ENCODE measurements at places on chromosomes 12 and 14. TPM values are rescaled to one million over a fixed set of nuclear protein-coding genes. Genes with fewer than 3 reads are reported as not detected.

GRCh38 chr12:74985293-74985985 lies 224.2 kb downstream of the KCNC2 start:
- DNase-seq = no peak

DNA sequence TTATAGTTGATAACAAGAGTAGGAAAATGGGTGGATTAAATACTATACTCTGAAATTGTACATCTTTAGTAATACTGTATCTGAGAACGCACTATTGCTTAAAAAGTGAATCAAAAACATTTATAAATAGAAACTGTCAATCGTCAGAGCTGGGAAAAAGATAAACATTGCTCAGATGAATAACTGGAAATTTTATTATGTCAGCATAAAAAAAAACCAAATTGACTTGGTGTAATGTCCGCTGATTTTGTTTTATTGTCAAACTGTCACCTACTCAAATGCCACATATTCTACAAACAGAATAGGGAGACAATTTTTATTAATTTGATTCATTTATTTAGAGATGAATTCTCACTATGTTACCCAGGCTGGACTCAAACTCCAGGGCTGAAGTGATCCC lies 109.3 kb upstream of the TMTC1 start:
- DNase-seq = no peak

- DNase-seq = no peak
Measured at GRCh38 chr12:90808568-90808967, 146.4 kb downstream of the CCER1 start.

DNA sequence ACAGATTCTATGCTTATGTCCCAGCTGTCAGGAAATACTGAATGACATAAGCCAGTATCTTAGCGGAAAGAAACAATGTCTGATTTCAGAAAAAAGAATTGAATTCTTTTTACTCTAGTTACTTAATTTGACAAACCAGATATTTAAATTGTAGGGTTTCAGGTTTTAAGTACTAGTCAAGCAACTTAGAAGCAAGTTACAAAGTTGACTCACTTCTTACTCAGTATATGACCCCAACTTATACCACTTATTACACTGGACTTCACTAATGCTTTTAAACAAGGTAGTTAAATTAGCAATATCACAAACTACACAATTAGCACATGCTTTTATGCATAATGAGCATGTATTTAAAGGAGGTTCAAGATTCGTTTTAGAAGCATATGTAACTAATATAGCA lies 7.1 kb downstream of the GMFB start:
- DNase-seq = no peak

DNA sequence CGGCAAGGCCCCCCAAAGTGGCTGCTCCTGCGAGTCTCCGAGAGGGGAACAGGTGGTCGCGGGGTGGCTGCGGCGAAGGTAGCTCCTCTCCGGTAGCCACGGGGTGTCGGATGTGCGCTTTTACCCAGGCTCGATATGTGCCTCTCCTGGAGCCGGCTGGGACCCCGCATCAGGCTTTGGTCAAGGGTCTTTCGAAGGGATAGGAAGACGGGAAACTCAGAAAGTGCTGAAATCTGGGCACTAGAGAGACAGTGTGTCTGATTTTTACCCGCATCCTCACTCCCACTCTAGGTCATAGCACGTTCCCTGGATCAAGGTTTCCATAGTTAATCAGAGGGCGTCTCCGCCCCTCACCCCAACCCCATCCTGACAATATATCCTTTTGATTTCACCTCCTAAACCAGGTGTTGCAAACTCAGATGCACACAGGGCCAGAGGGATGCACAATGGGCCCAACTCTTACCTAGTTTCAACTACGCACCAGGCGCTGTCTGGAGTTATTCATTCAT lies 156.9 kb downstream of the PTPN11 start:
- DNase-seq = no peak

DNA sequence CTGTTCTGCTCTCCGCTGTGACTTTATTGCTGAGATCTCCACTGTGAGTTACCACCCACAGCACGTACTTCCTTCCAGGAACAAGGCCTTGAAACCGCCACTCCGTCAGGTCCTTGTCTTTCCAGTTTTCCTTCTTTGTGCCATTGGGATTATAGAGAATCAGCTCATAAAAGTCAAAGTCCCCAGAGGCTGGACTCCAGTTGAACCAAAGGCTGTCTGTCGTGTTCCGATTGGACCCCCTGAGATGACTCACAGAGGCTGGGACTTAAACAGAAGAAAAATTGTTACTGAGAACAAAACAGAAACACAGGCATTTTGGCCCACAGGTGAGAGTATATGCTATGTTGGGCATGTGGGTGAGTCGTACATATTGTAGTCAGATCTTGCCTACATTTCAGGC lies 76.6 kb downstream of the PTPRB start:
- no peak for DNase-seq

GRCh38 chr14:53127832-53128231 lies 25.3 kb downstream of the DDHD1 start:
- no peak for DNase-seq

Gene MGP
- total RNA-seq = 233 TPM

Gene FLRT2
- 59.1 TPM for total RNA-seq

Gene FZD10
- 11.8 TPM for total RNA-seq

Gene DHRS2
- 1.2 TPM for total RNA-seq

Gene HOXC12
- total RNA-seq = not detected

Gene SERPINA5
- 936 TPM for total RNA-seq
